OCI-LY7 (cell line): ENCODE measurements at places on chromosomes 16 and 17.

GRCh38 chr16:87953308-87954215 lies 2.3 kb downstream of the BANP start:
- no peak for DNase-seq

- DNase-seq: no peak
Measured at GRCh38 chr16:2874032-2874911, 8.7 kb upstream of the FLYWCH2 start.

- no peak for DNase-seq
Measured at GRCh38 chr16:27198451-27199234, 4.7 kb upstream of the KDM8 start.

GRCh38 chr16:88782454-88783390 lies 2.3 kb downstream of the PIEZO1 start:
- DNase-seq: peak; percentile 44

GRCh38 chr16:4979736-4980660 lies 21.9 kb downstream of the SEC14L5 start:
- DNase-seq: no peak

DNA sequence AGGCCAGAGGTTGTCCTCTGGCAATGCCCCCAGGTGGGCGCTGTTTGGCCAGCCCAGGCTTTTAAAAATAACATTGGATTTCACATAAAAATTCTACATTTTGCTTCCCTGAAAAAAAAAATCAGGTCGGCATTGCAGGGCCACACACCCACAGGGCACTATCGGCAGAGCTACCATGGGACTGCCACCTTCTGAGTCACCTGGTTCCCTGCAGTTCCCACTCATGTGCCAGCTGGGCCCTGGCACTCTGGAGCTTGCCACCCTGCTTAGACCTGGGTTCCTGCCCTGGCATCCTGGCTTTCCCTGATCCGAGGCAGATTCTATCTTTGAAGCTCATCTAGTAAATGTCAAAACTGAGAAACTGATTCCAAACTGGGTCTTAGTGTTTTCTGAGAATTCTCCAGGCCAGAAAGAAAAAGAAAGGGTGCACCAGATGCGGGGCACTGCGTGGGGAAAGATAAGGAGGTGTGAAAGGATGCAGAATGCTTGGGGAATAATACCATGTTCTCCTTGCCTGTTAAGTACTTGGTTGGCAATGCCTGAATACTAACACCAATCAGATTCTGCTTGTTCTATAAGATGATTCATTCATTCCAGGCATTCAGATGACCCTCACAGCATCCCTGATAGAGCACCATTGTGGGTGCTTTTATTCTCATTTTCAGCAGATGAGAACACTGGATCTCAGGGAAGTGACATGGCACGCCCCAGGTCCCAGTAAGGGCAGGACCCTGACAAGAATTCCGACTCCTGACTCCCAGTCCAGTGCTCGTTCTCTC lies 51.8 kb downstream of the RAI1 start:
- no peak for DNase-seq

DNA sequence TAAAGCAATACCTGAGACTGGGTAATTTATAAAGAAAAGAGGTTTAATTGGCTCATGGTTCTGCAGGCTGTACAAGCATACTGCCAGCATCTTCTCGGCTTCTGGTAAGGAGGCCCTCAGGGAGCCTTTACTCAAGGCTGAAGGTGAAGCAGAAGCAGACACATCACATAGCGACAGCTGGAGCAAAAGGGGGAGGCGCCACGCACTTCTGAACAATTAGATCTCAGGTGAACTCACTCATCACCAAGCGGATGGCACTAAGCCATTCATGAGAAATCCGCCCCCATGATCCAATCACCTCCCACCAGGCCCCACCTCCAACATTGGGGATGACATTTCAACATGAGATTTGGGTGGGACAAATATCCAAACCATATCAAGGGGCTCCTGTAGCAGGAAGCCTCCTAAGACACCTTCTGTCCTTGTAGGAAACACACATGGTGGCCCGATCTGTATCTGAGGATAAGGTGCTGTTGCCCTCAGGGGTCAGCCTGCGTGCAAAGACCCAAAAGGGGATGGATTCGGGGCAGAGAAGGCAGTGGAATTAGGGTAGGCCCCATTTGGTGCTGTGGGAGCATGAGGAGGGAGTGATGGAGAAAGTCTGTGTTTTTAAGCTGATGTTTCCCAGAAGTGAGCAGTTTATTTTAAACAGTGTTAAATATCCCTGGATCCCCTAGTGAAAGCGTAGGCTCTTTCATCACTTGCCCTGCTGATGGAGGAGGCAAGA lies 23.0 kb downstream of the IL21R start:
- no peak for DNase-seq

- peak; percentile 23 for DNase-seq
Measured at GRCh38 chr16:1093284-1094123, 2.5 kb downstream of the C1QTNF8 start.

DNA sequence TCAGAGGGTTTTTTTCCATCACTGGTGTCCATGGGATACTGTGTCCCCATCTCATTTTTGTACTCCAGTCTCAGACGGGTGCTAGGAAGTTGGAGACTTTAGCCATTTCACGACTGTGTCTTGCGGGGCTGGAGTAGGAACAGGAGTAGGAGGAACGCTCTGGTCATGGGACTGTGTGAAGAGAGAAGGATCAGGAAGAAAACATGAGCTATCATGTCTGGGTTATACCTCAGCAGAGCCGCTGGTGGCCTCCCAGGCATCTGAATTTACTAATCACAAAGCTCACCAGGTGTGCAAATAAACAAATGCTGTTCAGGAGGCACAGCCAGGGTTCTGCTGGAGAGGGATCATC lies 225.4 kb downstream of the SEC14L1 start:
- DNase-seq: no peak

DNA sequence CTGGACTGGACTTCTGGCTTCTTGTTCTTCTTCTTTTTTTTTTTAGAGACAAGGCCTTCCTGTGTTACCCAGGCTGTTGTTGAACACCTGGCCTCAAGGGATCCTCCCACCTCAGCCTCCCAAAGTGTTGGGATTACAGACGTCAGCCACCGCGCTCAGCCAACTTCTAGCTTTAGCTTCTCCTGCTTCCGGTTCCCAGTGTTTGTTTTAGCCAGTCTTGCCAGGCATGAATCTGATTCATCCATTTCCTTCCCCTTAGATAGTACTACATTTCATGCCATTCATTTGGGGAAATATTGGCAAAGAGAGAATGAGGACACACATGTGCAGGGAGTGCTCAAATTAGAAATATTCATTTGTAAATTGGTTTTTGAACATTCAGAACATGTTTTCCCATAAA lies 12.1 kb upstream of the NDUFAB1 start:
- no peak for DNase-seq

DNA sequence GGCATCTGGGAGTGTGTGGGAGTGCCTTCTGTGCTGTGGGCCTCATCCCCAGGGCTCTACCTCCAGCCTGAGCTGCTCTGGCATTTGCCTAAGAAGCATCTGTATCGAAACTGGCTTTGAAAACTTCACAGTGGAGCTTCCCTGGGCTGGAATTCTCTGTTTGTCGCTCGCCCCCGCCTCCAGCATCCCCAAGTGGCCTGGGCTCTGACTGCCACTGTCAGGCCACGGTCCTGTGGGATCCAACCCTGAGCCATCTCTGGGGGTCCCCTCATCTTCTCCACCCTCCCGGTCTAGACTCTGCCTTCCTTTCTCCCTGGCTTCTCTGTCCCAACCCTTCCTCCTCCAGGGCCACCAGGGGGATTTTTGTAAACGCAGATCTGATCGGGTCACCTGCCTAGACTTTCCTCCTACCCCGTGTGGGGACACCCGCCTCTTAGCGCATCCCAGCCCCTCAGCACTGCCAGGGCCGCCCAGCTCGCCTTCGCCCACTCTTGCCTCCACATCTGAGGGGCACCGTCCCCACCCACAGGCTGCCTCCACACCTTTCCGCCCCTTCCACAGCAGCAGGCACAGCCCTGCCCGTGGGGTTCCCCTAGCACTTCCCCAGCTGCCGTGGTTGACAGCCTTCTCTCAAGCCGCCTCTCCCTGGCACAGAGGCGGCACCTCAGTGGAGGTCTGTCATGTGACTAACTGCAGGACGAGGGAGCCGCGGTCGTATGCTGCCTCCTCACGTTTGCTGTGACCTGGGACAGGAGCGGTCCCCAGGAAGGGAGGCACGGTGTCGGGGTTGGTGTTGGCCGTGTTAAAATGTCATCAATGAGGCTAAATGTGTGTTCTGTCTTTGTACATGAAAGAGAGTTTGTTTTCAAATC lies 12.0 kb downstream of the TBC1D24 start:
- DNase-seq: peak; percentile 50

DNA sequence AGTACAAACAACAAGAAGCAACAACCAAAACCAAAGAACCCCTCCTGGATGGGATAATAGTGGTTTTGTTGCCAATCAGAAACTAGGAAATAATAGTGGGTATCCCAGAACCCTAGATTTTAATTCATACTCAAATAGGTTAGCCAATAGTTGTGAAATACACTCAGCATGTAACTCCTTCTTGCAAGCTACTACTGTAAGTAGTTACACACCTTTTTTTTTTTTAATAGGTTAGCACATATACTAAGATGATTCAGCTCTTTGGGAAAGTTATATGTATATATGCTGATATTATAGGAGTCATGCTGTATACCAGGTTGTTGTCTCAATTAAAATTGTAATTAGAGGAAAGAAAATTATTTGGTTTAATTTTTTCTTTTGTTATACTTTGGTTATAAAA lies 92.5 kb upstream of the HAS3 start:
- DNase-seq: no peak

DNA sequence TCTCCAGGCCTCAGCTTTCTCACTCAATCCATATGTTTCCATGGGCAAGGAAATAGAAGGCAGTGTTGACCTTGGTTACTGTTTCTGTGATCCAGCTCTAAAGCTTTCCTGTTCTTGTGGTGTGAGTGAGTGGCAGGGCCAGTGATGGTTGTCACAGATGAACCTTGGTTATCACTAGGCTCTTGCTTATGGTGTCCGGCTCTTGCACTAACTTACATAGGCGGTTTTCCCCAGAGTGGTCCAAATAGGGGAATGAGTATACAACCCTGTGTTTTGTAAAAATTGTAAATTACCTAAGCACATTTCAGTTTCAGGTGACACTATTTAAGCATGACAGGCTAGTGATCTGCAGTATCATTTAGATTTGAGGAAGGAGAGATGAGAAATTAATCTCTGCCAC lies 6.8 kb downstream of the MFSD11 start:
- no peak for DNase-seq

DNA sequence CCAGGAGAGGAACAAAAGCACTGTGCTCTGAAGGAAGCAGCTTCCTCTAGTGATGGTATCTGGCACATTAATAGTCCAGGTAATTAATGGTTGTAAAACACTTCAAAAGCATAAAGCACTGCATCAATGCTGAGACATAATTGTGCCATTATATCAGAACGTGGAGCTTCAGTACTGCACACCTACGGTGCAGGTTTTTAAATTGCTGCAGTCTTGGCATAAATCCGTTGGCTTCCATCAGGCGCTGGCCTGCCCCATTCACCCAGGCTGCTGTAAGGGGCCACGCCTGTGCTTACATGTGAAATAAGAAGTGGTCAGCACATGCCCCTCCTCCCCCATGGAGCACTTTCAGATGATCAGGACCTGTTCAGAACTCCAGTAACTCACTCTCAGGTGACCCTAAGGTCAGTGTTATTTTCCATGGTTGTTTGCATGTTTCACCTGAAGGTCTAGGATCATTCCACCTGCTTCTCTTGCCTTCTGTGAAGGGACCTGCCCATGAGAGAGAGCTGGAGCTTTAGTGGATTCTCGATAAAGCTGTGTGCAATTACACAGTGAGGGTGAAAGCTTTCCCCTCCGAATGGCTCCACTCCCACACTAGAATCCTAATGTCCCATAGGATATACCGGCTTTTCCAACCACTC lies 345.3 kb downstream of the CA10 start:
- no peak for DNase-seq

DNA sequence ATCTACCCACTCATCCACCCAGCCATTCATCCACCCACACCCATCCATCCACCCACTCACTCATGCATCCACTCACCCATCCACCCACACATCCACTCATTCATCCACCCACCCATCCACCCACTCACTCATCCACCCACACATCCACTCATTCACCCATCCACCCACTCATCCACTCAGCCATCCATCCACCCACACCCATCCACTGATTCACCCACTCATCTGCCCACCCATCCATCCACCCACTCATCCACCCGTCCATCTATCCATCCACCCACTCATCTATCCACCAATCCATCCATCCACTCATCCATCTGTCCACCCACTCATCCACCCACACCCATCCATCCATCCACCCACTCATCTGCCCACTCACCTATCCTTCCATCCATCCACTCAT lies 17.3 kb downstream of the NATD1 start:
- DNase-seq: no peak

GRCh38 chr17:59355702-59356325 lies 24.4 kb downstream of the YPEL2 start:
- DNase-seq: no peak

- no peak for DNase-seq
Measured at GRCh38 chr16:51085271-51085670, 65.8 kb downstream of the SALL1 start.

- DNase-seq: peak; percentile 80
Measured at GRCh38 chr17:1201132-1201702, 21.4 kb upstream of the ABR start.

DNA sequence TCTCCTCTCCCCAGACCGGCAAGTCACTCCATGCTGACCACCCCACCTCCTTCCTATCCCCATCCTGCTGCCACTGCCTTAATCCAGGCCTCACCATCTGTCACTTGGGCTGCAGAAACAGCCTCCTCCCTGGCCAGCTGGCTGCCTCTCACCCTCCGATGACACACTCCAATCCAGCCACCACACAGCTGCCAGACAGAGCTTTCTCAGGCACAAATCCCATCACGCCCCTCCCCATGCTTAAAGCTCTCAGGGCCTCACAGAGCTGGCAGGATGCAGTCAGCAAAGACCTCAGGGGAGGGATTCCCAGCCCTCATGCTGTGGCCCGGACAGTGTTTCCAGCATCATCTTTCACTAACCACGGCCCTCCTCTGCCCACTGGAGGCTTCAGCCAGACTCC lies 13.7 kb downstream of the CAMKK1 start:
- DNase-seq: no peak

GRCh38 chr16:58501242-58502131 lies 1.5 kb downstream of the NDRG4 start:
- DNase-seq: peak; percentile 62

- no peak for DNase-seq
Measured at GRCh38 chr16:55102531-55102930, 171.9 kb downstream of the IRX5 start.

GRCh38 chr16:73140929-73141328 lies 93.0 kb upstream of the ZFHX3 start:
- DNase-seq: no peak

DNA sequence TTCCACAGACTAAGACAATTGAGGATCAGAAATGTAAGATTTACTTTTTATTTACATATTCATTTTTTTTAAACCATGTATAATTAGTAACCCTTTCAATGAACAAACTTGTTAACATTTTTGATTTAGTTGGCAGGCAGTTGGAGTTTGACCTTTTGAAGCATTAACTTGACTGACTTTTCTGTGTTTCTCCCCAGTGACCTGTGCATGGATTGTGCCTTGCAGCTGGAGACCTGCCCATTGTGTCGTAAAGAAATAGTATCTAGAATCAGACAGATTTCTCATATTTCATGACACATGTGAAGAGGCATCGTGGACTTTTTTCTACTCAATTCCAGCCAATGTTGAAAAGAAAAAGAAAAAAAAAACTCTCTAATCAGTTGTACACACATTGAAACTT lies 6.4 kb upstream of the ARL2BP start:
- no peak for DNase-seq
